ENCODE measurements at places on chromosomes 7 and 10.

- H3K27me3 ChIP-seq, result no peaks in the 10 kb centered on the region
- DNase-seq, result no peak
- no peak overlapping the region for H3K27ac ChIP-seq
- H3K4me1 ChIP-seq, result no peaks in the 10 kb centered on the region
- H3K36me3 ChIP-seq, result no peaks in the 10 kb centered on the region
- H3K4me3 ChIP-seq, result no peak overlapping the region
Observed at GRCh38 chr7:9149499-9150082, 716.2 kb downstream of the NXPH1 start.

DNA sequence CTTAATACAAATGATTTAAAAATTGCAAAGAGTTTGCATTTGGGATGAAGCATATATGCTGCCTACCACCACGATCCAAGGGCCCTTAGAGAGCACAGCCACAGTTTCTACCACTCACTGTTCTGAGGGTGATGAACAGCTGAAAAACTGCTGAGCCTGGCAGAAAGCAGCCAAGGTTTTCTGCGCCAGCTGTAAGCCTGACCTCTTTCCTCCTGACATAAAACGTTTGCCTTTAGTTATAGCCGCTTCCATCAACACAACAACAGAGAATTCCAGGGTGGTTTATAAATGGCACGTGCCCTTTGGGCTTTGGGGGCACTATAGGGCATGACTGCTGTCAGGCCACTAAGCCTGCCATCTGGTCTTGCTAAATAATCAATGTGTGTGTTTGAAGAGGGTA lies 222.8 kb downstream of the RELN start:
- DNase-seq, result no peak
- no peaks in the 10 kb centered on the region for H3K36me3 ChIP-seq
- peaks cover 3% of the 10 kb centered on the region for H3K27me3 ChIP-seq
- no peak overlapping the region for H3K4me3 ChIP-seq
- H3K4me1 ChIP-seq, result no peaks in the 10 kb centered on the region
- no peak overlapping the region for H3K27ac ChIP-seq

DNA sequence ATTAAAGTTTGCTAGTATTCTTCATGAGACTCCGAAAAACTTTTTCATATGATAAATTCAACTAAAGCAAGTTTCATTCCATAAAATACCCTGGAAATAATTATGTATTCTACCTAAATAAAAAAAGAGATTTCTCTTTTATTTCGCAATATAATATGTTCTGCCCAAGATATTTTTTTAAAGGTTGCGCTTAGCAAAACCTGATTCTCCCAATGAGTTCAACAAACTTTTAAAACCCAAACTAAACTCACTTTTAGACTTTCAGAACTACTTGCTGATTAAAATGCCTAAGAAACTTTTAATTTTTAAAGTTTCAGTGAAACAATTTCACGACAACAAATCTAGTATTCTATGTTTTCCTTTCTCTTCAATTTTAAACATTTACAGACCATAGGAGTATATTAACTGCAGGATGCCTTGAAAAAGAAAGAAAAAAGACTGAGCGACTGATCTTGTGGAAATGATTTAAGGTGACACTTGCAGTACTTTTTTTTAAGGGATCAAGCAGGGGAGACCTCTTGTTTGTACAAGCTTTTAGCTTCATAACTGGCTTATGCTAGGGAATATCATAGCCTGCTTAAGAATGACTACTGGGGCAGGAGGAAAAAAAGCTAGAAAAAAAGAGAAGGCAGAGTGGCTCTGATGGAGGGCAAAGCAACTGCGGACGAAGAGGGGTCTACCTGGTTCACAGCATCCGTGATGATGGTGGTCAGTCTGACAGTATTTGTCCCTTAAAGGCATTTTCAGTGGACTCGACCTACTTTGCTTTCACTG lies 1.5 kb downstream of the ZNF800 start:
- H3K27ac ChIP-seq, result peak overlapping the region; percentile 81
- H3K36me3 ChIP-seq, result peaks cover 1% of the 10 kb centered on the region
- DNase-seq, result no peak
- no peaks in the 10 kb centered on the region for H3K27me3 ChIP-seq
- H3K4me3 ChIP-seq, result peak overlapping the region; percentile 85

GRCh38 chr7:18939771-18940592 lies 177.5 kb downstream of the TWIST1 start:
- H3K4me1 ChIP-seq, result no peaks in the 10 kb centered on the region
- H3K36me3 ChIP-seq, result no peaks in the 10 kb centered on the region
- no peaks in the 10 kb centered on the region for H3K27me3 ChIP-seq
- H3K27ac ChIP-seq, result no peak overlapping the region
- no peak for DNase-seq
- H3K4me3 ChIP-seq, result no peak overlapping the region

- no peak overlapping the region for H3K4me3 ChIP-seq
- no peak overlapping the region for H3K27ac ChIP-seq
- H3K27me3 ChIP-seq, result no peaks in the 10 kb centered on the region
- no peaks in the 10 kb centered on the region for H3K4me1 ChIP-seq
Observed at GRCh38 chr7:142722248-142722794, 27.0 kb upstream of the PRSS1 start.

GRCh38 chr7:105637755-105638154 lies 56.5 kb upstream of the EFCAB10 start:
- no peak overlapping the region for H3K27ac ChIP-seq
- H3K4me3 ChIP-seq, result no peak overlapping the region
- H3K4me1 ChIP-seq, result no peaks in the 10 kb centered on the region
- no peaks in the 10 kb centered on the region for H3K27me3 ChIP-seq
- peaks cover 3% of the 10 kb centered on the region for H3K36me3 ChIP-seq

- H3K36me3 ChIP-seq, result no peaks in the 10 kb centered on the region
- H3K4me3 ChIP-seq, result peak overlapping the region; percentile 78
- peaks cover 21% of the 10 kb centered on the region for H3K4me1 ChIP-seq
- peak overlapping the region; percentile 84 for H3K27ac ChIP-seq
- H3K27me3 ChIP-seq, result peaks cover 6% of the 10 kb centered on the region
Observed at GRCh38 chr10:6204063-6204340, 1.3 kb downstream of the PFKFB3 start.

GRCh38 chr10:78891741-78892140 lies 177.0 kb upstream of the ZMIZ1 start:
- H3K27me3 ChIP-seq, result peaks cover 2% of the 10 kb centered on the region
- H3K36me3 ChIP-seq, result no peaks in the 10 kb centered on the region
- no peak overlapping the region for H3K27ac ChIP-seq
- H3K4me1 ChIP-seq, result peaks cover 5% of the 10 kb centered on the region
- no peak overlapping the region for H3K4me3 ChIP-seq
- no peak for DNase-seq

- no peak for DNase-seq
- H3K4me1 ChIP-seq, result no peaks in the 10 kb centered on the region
- no peak overlapping the region for H3K27ac ChIP-seq
Observed at GRCh38 chr10:88017781-88018180, 154.4 kb downstream of the PTEN start.

- H3K4me3 ChIP-seq, result peak overlapping the region; percentile 51
- H3K4me1 ChIP-seq, result peaks cover 4% of the 10 kb centered on the region
- no peaks in the 10 kb centered on the region for H3K27me3 ChIP-seq
- no peaks in the 10 kb centered on the region for H3K36me3 ChIP-seq
- no peak for DNase-seq
Observed at GRCh38 chr10:42638821-42639270, 476 bp upstream of the ZNF33B start.

GRCh38 chr10:32197423-32197822 lies 141.2 kb upstream of the KIF5B start:
- H3K4me3 ChIP-seq, result no peak overlapping the region
- H3K27ac ChIP-seq, result no peak overlapping the region
- H3K27me3 ChIP-seq, result no peaks in the 10 kb centered on the region
- H3K4me1 ChIP-seq, result no peaks in the 10 kb centered on the region
- H3K36me3 ChIP-seq, result no peaks in the 10 kb centered on the region
- DNase-seq, result no peak

- no peak overlapping the region for H3K4me3 ChIP-seq
- no peak for DNase-seq
- H3K36me3 ChIP-seq, result peaks cover 45% of the 10 kb centered on the region
- H3K4me1 ChIP-seq, result no peaks in the 10 kb centered on the region
Observed at GRCh38 chr10:119058010-119058409, 22.6 kb downstream of the EIF3A start.

DNA sequence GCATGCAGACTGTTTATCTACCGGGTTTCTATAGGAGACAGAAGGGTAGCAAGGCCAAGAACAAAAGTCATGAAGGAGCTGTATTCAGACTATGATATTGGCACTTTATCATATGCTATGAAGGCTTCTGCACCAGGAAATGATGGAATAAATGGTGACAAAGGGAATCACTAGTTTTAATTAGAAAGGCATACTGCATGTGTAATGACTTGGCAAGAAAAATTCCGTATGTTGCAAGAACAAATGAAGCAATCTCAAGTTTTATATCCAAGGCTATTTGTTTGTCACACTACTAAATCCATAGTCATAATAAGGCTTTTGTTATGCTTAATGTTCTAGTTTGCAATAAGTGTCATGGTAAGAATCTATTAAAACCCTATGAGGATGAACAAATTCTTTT lies 230.9 kb downstream of the ZEB1 start:
- no peak for DNase-seq
- H3K27ac ChIP-seq, result no peak overlapping the region
- H3K27me3 ChIP-seq, result no peaks in the 10 kb centered on the region

DNA sequence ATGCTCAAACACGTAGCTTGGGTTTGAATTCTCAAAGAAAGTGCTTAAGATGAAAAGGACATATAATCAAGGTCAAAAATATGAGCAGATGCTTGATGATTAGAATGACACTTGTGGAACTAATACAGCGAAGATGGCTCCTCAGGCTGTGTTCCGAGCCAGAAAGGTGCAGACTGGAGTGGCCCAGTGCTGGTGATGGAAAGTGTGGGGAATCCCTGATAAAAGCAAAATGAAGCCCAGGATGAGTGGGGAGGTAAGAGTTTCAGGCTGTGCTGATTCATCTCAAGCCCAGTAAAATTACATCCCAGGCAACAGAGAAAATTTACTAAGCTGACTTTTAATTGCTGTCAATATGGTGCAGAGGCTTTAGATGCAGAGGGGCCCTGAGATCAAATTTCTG lies 77.8 kb upstream of the IKZF1 start:
- H3K4me3 ChIP-seq, result no peak overlapping the region
- no peaks in the 10 kb centered on the region for H3K4me1 ChIP-seq
- H3K27ac ChIP-seq, result no peak overlapping the region
- no peak for DNase-seq
- H3K36me3 ChIP-seq, result no peaks in the 10 kb centered on the region
- H3K27me3 ChIP-seq, result no peaks in the 10 kb centered on the region

GRCh38 chr10:10758306-10758705 lies 259.4 kb upstream of the CELF2 start:
- peaks cover 3% of the 10 kb centered on the region for H3K4me1 ChIP-seq
- no peak overlapping the region for H3K27ac ChIP-seq
- H3K36me3 ChIP-seq, result no peaks in the 10 kb centered on the region
- H3K4me3 ChIP-seq, result no peak overlapping the region
- H3K27me3 ChIP-seq, result no peaks in the 10 kb centered on the region
- no peak for DNase-seq

- H3K27me3 ChIP-seq, result no peaks in the 10 kb centered on the region
- no peak overlapping the region for H3K27ac ChIP-seq
- no peak for DNase-seq
- no peaks in the 10 kb centered on the region for H3K4me1 ChIP-seq
Observed at GRCh38 chr10:38143587-38143986, 49.5 kb downstream of the ZNF37A start.

- H3K27ac ChIP-seq, result no peak overlapping the region
- no peak overlapping the region for H3K4me3 ChIP-seq
- H3K27me3 ChIP-seq, result no peaks in the 10 kb centered on the region
- H3K36me3 ChIP-seq, result no peaks in the 10 kb centered on the region
- no peak for DNase-seq
Observed at GRCh38 chr10:81806842-81807241, 68.2 kb upstream of the NRG3 start.

- H3K4me1 ChIP-seq, result peaks cover 32% of the 10 kb centered on the region
- H3K4me3 ChIP-seq, result no peak overlapping the region
- H3K27me3 ChIP-seq, result peaks cover 50% of the 10 kb centered on the region
Observed at GRCh38 chr10:62818426-62819011, 2.4 kb upstream of the EGR2 start.

GRCh38 chr10:47349516-47349915 lies 1.4 kb downstream of the RBP3 start:
- H3K27ac ChIP-seq, result no peak overlapping the region
- H3K4me3 ChIP-seq, result no peak overlapping the region
- no peaks in the 10 kb centered on the region for H3K4me1 ChIP-seq
- no peaks in the 10 kb centered on the region for H3K36me3 ChIP-seq
- no peak for DNase-seq

DNA sequence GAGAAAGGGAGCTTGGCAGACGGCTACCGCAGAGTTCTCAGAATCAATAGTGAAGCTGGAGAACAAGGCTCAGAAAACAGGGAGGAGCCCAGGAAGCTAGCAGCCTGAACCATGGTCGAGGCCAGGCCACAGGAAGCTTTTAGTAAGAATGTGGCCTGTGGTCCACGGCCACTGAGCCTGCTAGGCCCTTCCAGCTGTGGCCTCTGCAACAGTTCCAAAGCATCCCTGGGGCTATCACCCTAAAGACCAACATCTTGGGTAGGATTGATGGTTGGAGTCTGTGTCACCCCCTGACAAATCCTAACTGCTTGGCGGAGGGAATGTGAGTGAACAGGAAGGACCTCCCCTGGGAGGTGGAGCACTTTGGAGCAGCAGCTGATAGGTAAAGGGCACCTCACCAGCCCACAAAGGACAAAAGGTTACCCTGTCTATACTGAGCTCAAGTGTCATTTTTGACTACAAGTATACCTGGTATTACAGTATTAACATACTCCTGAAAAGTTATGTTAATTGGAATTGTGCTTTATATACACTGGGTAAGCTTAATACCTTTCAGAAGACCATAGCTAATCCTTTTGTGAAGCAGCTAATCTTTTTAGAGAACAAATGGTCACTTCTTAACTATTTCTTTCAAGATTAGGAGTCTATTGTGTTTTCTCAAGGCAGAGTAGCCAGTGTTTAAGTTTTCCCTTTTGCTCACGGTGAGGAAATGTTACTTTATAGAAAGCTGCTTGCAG lies 18.7 kb downstream of the PTPRE start:
- no peaks in the 10 kb centered on the region for H3K27me3 ChIP-seq
- H3K4me1 ChIP-seq, result no peaks in the 10 kb centered on the region
- no peak overlapping the region for H3K4me3 ChIP-seq
- no peaks in the 10 kb centered on the region for H3K36me3 ChIP-seq
- H3K27ac ChIP-seq, result no peak overlapping the region
- DNase-seq, result no peak

DNA sequence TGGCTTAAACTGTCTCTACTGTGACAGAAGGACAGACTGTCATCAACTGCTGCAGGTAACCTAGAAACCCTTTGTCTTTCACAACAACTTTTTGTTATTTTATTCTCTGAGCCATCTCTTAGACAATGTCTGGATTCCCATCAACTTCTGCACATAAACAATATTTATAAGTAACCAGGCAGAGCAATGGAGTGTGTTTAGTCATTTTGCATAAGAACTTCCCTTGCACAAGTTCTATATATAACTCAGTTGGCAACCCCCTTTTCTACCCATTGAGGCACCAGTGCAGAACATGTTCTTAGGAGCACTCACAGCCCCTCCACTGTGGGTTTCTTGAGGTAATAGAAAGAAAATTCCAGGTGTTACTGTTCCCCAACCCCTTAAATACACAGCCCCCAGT lies 65.0 kb upstream of the IL6 start:
- H3K36me3 ChIP-seq, result no peaks in the 10 kb centered on the region
- H3K4me3 ChIP-seq, result no peak overlapping the region
- H3K4me1 ChIP-seq, result peaks cover 11% of the 10 kb centered on the region
- no peak for DNase-seq

All from keratinocyte (primary cell).